ENCODE measurements at places on chromosomes 11 and 22.

- DNase-seq = no peak
Measured at GRCh38 chr11:57214098-57214417, 23.0 kb downstream of the APLNR start.

GRCh38 chr11:15434529-15434928, 319.8 kb downstream of the INSC start:
- no peak for DNase-seq

DNA sequence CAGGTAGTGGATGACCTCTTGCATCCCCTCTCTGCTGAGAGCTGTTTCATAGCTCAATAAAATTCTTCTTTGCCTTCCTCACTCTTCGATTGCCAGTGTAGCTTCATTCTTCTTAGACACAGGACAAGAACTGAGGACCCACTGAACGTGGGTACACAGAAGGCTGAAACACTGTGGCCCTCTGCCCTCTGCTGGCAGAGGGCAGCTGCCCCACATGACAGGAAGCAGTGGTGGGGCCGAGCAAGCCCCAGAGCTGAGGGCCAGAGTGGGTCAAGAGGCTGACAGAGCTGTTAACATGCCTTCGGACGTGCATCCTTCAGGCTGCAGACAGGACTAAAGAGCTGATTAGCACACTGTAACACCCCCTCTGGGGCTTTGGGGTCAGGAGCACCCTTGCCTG, 15.6 kb downstream of the SMC1B start:
- DNase-seq = no peak

- DNase-seq = no peak
Measured at GRCh38 chr22:35230839-35231584, 26.3 kb upstream of the HMGXB4 start.

- DNase-seq = no peak
Measured at GRCh38 chr11:115518983-115519628, 14.9 kb upstream of the CADM1 start.

- DNase-seq = no peak
Measured at GRCh38 chr11:61151545-61152252, 9.5 kb downstream of the VPS37C start.

DNA sequence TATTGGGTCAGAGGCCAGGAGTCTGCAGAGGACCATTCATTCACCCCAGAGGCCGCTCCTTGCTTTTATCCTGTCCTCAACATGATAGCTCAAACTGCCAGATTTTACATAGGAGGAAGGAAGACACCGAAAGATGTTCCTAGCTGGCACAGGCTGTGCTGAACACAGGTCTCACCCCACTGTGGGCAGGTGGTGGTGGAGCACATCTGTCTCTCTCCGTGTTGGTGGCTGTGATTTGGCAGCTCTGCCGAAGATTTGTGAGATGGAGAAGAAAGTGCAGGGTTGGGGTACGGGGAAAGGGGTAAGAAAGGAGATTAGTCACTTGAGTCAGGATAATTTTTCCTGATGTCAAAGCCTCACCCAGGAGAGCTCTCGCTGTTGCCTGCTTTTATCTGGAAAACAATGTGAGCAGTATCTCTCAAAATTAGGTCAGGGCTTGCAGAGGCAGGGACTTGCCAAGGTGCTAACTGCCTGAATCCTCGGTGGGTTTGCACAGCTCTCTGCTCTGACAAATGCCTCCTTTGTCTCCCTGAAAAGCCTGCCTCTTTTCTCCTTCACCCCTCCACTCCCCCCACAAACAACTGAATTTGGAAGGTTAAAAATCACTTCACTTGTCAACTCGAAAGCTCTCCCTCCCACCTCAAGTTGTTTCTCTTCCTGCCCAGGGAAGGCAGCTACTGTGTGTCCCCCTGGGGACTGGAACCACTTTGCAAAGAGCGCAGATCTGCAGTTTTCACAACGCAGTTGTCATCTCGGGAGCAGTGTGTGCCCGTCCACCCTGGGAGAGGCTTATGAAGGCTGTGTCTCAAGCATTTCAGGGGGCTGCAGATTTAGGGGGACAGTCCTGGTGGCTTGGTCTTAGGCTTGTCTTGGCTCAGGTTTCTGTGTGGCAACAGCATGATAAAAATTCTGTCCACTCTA, 299.7 kb downstream of the ST3GAL4 start:
- no peak for DNase-seq

DNA sequence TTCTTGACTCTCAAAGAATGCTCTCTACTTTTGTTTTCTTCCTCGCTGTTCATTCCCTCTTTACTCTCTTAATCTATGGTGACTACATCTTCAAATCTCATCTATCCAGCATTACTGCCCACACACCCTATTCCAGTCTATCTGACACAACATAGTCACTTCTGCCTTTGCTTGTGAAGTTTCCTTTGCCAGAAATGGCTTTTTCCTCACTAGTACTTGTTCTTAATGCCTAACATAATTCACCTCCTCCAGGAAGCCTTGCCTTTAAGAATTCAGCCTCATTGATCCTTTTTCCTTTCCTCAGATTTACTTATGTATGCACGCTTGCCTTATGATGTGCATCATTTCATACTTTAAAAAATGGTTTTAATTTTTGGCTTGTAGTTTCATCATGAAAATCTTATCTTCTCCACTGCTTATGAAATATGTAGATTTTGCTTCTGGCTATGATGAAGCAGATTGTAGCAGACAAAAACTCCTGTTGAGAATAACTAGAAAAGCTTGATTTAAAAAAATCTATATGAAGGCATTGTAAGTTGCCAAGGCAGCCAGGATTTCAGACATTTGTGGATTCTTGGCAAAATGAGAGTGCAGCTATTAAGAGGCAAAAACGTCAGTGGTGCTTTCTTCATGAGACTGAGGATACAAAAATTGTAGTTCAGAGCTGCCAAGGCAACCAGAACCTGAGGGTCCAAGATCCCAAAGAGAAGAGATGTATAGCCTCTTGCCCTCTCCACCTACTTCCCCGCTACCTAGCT, 31.8 kb downstream of the RNF169 start:
- DNase-seq = no peak

DNA sequence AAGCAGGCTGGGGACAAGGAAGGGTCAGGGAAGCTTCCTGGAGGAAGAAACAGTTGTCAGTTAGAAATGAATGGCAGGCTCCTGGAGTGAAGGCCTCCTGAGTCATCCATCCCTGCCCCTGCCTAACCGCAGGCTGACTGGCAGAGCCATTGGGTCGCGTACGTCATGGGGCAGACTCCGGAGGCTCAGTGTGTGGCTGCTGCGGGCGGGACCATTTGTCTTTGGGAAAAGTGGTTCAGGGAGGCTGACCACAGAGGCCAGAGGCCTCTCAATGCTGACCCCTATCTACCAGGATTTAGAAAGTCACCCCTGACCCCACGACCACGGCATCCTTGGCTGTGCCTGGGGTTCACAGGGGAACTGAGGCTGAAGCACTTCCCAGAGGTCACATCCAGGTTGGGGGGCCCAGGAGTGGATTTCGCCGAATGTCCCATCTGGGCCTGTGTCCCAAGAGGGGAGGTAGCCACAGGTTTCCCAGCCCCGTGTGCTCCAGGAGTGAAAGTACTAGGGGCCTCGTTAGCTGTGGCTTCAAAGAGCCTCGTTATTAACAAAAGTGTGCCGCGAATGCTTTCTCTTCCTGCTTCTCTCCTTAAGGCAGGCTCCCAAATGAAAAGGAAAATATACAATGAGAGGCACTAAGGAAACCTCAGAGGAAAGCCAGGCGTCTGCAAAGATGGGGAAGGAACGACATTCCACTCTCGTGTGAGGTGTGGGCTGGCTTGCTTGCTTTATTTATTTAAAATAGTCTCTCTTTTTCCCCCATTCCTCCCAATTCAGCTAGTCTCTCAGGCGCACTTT, 58.9 kb downstream of the FLRT1 start:
- no peak for DNase-seq

All from GM23338 (cell line).